ENCODE measurements at places on chromosomes 1 and 21.

GRCh38 chr1:39800471-39800835 lies 11.8 kb upstream of the BMP8B start:
- DNase-seq, result no peak

- no peak for DNase-seq
Measured at GRCh38 chr1:230753191-230753585, 6.0 kb downstream of the CAPN9 start.

GRCh38 chr1:71881611-71882010 lies 400.7 kb downstream of the NEGR1 start:
- no peak for DNase-seq

DNA sequence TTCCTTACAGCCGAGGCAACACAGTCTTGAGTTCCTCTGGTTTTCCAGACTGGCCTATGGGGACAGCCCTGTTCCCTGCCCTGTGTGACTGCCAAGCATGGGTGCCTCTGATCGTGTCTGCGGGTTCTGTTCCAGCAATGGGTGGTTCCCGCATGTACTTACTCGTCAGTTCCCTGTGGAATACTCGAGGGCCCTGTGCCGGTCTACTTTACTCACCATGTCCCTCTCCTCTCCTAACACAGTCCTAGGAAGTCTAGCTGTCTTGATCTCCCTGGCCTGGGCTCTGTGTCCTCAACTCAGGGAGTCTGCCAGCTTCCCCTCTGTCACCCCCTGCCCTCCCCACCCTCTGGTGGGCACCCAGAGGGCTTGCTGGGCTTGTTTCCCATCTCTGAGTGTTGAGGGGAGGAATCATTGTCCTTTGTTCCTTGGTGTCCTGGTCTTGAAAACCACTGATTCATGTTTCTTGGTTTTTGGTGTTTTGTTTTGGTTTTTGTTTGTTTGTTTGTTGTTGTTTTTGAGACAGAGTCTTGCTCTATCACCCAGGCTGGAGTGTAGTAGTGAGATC lies 36.0 kb downstream of the TRAPPC10 start:
- DNase-seq, result no peak

- no peak for DNase-seq
Measured at GRCh38 chr1:208141610-208142192, 102.5 kb downstream of the PLXNA2 start.

- no peak for DNase-seq
Measured at GRCh38 chr1:219010720-219011119, 163.0 kb upstream of the LYPLAL1 start.

GRCh38 chr1:203178083-203178482 lies 2.5 kb upstream of the MYBPH start:
- DNase-seq, result peak; percentile 77

GRCh38 chr21:36203603-36203889 lies 46.9 kb downstream of the DOP1B start:
- no peak for DNase-seq

- DNase-seq, result no peak
Measured at GRCh38 chr1:243595527-243596210, 254.4 kb downstream of the AKT3 start.

- no peak for DNase-seq
Measured at GRCh38 chr1:12143631-12144155, 23.1 kb upstream of the TNFRSF1B start.

DNA sequence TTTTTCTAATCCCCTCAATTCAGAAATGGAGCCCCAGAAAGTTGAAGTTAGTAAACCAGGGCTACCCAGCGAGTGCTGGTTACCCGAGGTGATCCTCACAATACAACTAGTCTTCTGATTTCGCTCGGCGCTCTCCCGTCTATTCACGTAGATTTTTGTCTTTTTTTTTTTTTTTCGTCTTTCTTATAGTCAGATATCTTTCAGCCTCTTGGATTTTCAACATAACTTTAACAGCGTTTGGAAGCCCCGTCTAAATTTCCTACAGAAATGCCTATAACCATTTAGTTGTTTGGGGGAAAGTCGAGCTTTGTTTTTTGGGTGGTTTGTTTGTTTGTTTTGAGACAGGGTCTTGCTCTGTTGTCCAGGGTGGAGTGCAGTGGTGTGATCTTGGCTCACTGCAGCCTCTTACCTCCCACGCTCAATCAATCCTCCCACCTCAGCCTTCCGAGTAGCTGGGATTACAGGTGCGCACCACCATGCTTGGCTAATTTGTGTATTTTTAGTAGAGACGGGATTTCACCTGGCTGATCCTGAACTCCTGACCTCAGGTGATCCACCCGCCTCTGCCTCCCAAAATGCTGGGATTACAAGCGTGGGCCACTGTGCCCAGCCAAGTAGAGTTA lies 818 bp upstream of the TMEM50B start:
- DNase-seq, result no peak

GRCh38 chr1:193069748-193070385 lies 10.5 kb downstream of the RO60 start:
- DNase-seq, result no peak

- DNase-seq, result no peak
Measured at GRCh38 chr1:172211221-172211620, 209.3 kb upstream of the C1orf105 start.

DNA sequence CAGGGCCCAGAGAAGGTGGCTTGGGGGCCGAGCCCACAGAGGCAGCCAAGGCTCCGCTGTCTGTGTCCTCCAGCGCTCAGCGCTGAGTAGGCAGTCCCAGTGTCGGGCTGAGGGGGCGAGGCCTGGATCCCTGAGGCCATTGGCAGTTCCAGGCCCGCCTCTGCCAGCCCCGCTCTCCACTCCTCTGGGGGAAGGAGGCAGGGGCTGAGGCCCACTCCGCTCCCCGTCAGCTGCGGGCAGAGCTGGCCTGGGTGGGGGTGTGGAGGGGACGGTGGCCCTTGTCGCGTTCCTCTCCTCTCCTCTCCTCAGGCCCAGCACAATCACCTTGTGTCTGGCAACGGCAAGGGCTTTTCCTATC lies 132.8 kb downstream of the CASZ1 start:
- peak; percentile 86 for DNase-seq

DNA sequence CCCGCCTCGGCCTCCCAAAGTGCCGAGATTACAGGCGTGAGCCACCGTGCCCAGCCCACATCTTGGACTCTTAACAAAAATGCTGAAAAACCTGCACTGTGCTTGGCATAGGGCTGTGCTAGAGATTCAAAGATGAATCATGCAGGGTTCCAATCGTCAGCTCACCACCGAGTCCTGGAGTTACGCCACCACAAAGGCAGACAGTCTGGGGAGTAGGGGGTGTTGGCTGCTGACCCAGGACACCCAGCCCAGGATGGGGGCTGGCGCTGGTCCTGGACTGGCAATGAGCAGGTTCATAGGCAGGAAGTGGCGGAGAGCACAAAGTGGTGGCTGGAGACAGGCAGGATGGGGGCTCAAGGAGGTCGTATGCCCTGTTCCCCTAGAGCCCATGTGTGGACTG lies 16.0 kb downstream of the PSRC1 start:
- no peak for DNase-seq

GRCh38 chr1:172893146-172893841 lies 157.4 kb downstream of the TNFSF18 start:
- DNase-seq, result no peak

DNA sequence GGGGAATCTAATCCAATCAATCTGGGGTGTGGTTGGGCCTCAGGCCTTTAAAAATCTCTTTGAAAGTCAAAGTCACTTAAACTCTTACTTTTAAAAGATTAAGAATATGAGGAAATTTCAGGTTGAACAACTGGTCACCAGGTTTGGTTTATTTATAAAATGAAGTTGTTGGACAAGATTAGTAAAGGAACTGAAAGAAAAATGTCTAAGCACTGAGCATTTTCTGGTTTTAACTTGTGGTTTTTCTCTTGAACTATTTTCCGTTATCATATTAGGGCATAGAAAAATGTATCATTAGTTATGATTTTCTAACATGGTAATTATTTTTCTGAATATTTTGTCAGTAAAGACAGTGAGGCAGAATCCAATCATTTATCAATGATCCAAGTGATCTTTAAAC lies 49.6 kb downstream of the RGS2 start:
- no peak for DNase-seq

- no peak for DNase-seq
Measured at GRCh38 chr1:26863685-26864077, 732 bp downstream of the SFN start.

DNA sequence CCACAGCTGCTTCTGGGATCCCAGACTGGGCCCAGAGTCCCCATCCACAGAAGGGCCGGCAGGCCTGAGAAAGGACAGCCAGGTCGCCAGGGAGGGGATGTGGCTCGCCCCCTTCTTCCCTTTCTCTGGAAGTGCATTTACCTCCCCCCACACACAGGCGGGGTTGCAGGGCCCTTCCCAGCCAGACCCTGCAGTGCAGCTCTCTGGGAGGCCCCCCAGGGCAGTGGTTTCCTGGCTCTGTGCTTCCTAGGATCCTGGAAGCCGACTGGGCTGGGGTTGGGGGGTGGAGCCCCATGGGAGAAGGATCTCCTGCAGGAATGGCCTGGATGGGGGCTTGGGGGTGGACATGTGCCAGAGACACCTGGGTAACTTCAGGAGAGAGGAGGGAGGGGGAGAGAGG lies 4.2 kb upstream of the COL6A1 start:
- DNase-seq, result peak; percentile 52
